ENCODE measurements at places on chromosomes 1 and 21.
A peak's percentile ranks its signal among the peaks of the same experiment; 100 is the strongest.

- no peak for DNase-seq
- H3K27ac ChIP-seq: no peak overlapping the region
- no peak overlapping the region for H3K4me3 ChIP-seq
- H3K27me3 ChIP-seq: no peaks in the 10 kb centered on the region
- peaks cover 19% of the 10 kb centered on the region for H3K4me1 ChIP-seq
- peaks cover under 1% of the 10 kb centered on the region for H3K36me3 ChIP-seq
Measured at GRCh38 chr1:43786960-43787359, 79.6 kb downstream of the ST3GAL3 start.

GRCh38 chr1:208437401-208437800 is 193.2 kb upstream of the PLXNA2 start:
- DNase-seq: no peak
- no peaks in the 10 kb centered on the region for H3K36me3 ChIP-seq

DNA sequence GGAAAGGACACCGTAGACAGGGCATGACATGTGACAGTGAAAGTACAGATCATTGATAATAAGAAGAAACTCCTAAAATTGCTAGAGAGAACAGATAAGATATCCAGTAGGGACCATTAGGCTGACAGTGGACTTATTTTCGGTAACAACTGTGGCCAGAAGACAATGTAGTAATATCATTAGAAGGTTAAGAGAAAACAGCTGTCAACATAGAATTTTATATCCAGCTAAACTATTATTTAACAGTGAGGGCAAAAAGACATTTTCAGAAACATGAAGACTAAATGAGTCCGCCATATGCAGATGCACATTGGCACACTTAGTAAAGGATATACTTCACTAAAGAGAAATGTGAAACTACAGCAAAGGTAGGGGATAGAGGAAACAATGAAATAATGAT is 95.4 kb upstream of the GUCA2B start:
- no peak overlapping the region for H3K4me3 ChIP-seq
- peaks cover 4% of the 10 kb centered on the region for H3K4me1 ChIP-seq
- peaks cover 2% of the 10 kb centered on the region for H3K36me3 ChIP-seq
- DNase-seq: no peak
- H3K27me3 ChIP-seq: peaks cover 65% of the 10 kb centered on the region

GRCh38 chr1:40691538-40692428 is at the start of gene NFYC:
Gene NFYC (plus strand): TSS chr1:40691704. CDS start chr1:40738844, 47,140 bp downstream.
- no peaks in the 10 kb centered on the region for H3K27me3 ChIP-seq
- H3K36me3 ChIP-seq: peaks cover 69% of the 10 kb centered on the region
- peak within 1 kb of the TSS; percentile 99 for H3K4me3 ChIP-seq
- peaks cover 63% of the 10 kb centered on the region for H3K4me1 ChIP-seq

- DNase-seq: no peak
- H3K27ac ChIP-seq: peak overlapping the region; percentile 77
- H3K27me3 ChIP-seq: no peaks in the 10 kb centered on the region
- H3K36me3 ChIP-seq: peaks cover 6% of the 10 kb centered on the region
- peaks cover 39% of the 10 kb centered on the region for H3K4me1 ChIP-seq
Measured at GRCh38 chr1:225883616-225884265, 1.6 kb upstream of the TMEM63A start.

GRCh38 chr1:207414606-207415108 is 39.5 kb upstream of the CR2 start:
- H3K27me3 ChIP-seq: no peaks in the 10 kb centered on the region
- H3K4me3 ChIP-seq: no peak overlapping the region
- H3K27ac ChIP-seq: peak overlapping the region; percentile 15
- H3K4me1 ChIP-seq: peaks cover 41% of the 10 kb centered on the region
- H3K36me3 ChIP-seq: no peaks in the 10 kb centered on the region

- peaks cover 45% of the 10 kb centered on the region for H3K36me3 ChIP-seq
- no peak for DNase-seq
- H3K4me3 ChIP-seq: no peak overlapping the region
- no peaks in the 10 kb centered on the region for H3K4me1 ChIP-seq
Measured at GRCh38 chr21:46215436-46216131, 13.0 kb downstream of the LSS start.

All from activated T-cell treated with anti-CD3 and anti-CD28 coated beads, Interleukin-2, amount 50 U/mL, for 24 hours (primary cell).